ENCODE measurements at places on chromosomes 12 and 14.

DNA sequence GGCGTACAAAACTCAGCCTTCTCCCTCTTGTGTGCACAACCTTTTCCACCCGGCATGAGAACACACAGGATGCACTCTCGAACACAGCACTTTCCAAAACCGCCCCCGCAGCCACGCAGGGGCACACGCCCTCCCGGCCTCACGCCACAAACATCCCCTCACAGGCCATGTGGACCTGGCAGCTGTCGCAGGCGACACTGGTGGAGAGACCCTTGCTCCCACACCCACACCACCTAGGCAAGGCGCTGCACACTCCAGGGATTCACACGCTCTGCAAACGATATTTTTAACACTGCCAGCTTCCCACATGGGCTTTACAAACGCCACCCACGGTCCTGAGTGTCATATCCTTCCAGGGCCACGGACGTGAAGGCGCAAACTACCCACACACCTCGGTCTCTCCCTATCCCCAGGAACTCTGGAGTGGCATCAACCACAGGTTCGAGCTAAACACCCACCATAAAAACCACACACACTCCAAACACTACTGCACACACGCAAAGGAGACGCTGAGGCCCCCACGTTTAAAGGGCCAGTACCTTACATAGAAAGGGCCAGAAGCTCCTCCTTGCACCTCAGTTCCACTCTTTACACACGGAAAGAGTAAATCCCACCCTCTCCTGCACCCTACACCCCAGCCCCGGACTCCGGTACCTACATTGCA, 12.4 kb upstream of the ITGB7 start:
- no peak for DNase-seq

GRCh38 chr14:91693346-91693745, 38.5 kb downstream of the CATSPERB start:
- no peak for DNase-seq

DNA sequence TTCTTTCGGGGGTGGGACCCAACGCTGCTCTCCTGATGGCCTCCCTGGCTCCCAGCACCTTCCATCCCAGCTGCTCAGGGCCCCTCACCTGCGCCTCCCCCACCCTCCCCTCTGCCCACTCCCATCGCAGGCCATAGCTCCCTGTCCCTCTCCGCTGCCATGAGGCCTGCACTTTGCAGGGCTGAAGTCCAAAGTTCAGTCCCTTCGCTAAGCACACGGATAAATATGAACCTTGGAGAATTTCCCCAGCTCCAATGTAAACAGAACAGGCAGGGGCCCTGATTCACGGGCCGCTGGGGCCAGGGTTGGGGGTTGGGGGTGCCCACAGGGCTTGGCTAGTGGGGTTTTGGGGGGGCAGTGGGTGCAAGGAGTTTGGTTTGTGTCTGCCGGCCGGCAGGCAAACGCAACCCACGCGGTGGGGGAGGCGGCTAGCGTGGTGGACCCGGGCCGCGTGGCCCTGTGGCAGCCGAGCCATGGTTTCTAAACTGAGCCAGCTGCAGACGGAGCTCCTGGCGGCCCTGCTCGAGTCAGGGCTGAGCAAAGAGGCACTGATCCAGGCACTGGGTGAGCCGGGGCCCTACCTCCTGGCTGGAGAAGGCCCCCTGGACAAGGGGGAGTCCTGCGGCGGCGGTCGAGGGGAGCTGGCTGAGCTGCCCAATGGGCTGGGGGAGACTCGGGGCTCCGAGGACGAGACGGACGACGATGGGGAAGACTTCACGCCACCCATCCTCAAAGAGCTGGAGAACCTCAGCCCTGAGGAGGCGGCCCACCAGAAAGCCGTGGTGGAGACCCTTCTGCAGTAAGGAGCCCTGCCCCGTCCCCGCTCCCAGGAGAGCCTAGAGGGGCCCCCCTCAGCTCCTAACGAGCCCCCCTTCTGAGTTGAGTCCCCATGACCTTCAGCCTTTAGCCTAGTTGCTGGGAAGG, at the start of gene HNF1A:
HNF1A (plus strand) TSS at position 248 of the 924 bp plus-strand sequence; CDS start at position 474, 226 bp downstream.
- DNase-seq: no peak

GRCh38 chr12:7934889-7935492, 996 bp downstream of the SLC2A3 start:
- DNase-seq: peak; percentile 13

DNA sequence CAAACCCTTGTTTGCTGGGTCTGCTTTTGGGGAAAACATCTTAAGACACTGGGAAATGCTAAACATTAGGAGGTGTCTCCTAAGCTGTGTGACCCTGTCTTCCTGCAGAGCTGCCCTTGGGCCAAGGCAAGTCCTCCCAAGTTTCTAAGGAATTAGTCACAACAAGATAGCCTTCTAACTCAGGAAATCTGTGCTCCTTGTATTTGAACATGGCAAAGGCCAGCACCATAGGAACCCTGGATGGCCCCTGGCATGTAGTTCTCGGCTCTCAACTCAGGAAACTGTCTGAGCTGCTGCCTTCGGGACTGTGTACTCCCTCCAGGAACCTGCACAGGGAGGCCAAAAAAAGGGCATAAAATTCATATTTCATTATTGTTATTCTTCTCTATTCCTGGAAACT, 37.6 kb upstream of the LTBP2 start:
- DNase-seq: no peak

- no peak for DNase-seq
Measured at GRCh38 chr12:79444089-79444488, 246.7 kb downstream of the PAWR start.

- DNase-seq: no peak
Measured at GRCh38 chr12:54258201-54258681, 21.7 kb downstream of the CBX5 start.

DNA sequence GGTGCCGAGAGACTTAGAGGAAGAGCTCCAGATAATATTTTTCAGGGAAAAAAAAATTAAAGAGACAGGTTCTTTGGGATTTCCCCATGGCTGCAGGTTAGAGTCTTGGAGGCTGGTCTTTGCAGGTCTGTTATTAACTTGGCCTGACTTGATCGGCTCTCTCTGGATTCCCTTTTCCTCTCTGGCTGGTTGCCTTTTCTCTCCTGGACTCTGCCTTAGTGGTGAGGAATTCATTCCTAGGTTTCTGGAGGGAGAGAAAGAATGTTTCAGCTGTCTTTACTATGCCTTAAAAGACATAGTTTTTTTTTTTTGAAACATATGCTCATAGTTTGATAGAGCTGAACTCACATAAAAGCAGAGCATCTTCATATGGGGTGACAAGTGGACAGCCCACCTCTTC, 336.3 kb downstream of the BMP4 start:
- DNase-seq: no peak

DNA sequence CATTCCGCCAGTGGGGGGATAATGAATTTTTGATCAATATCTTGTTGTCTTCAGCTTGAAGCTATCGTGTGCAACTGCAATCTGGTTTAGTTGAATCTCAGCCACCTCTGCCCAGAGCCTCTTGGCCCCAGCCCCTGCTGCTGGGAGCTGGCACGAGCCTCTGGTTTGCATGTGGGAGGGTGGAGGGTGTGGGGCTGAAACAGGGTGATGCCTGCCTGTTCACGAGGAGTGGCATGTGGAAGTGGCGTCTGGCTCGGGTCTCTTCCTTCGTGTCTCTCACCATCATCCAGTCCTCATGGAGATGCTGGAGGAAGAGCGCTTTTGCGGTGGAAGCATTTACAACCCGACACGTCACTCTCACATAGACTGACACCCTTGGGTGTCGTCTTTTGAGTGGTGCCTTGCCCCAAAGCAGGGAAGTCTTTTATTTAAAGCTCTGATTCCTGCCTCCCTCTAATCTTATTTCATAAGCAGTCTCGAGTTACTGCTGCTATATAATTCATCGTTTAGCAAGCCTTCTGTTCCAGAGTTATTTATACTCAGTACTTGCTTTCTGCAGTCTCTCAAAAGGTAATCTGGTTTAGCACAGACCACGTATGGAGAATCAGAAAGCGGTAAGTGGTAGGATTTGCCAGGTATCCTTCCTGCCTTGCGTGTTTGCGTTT, 64.5 kb downstream of the AACS start:
- no peak for DNase-seq

DNA sequence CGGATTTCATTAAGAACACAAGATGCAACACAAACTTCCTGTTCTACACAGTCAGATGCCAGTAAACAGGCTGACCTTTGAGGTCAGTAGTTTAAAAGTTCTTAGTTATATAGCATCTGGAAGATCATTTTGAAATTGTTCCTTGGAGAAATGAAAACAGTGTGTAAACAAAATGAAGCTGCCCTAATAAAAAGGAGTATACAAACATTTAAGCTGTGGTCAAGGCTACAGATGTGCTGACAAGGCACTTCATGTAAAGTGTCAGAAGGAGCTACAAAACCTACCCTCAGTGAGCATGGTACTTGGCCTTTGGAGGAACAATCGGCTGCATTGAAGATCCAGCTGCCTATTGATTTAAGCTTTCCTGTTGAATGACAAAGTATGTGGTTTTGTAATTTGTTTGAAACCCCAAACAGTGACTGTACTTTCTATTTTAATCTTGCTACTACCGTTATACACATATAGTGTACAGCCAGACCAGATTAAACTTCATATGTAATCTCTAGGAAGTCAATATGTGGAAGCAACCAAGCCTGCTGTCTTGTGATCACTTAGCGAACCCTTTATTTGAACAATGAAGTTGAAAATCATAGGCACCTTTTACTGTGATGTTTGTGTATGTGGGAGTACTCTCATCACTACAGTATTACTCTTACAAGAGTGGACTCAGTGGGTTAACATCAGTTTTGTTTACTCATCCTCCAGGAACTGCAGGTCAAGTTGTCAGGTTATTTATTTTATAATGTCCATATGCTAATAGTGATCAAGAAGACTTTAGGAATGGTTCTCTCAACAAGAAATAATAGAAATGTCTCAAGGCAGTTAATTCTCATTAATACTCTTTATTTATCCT, 13.5 kb downstream of the PTGER2 start:
- DNase-seq: no peak

DNA sequence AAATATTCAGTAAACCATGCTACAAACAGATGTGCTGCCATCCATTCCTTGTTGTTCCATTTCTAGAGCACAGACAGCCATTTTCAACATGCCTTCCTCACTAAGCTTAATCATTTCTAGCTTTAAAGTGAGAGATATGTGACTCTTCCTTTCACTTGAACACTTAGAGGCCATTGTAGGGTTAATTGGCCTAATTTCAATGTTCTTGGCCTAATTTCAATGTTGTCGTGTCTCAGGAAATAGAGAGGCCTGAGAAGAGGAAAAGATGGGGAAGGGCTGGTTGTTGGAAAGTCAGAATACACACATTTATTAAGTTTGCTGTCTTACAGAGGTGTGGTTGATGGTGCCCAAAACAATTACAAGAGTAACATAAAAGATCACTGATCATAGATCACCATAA, 435.1 kb downstream of the ZFP36L1 start:
- no peak for DNase-seq

DNA sequence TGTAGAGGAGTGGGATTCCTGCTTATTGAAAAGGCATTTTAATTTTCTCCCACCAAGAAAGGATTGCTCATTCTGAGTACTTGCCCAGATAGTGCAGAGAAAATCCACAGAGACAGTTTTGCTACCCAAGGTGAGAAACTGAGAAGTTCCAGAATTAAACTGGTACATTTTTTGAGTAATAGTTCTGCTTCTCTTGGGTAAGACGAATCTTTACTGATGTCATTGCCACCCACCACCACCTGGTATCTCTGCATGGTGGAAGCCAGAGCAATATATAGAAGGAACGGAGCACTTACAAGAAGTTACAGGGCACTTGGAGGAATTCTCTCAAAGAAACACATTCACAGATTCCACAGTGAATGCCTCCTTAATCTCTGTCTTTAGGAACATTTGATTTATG, 20.7 kb upstream of the FRMD6 start:
- no peak for DNase-seq

- no peak for DNase-seq
Measured at GRCh38 chr12:93205361-93205760, 172.4 kb upstream of the NUDT4 start.

GRCh38 chr12:52428121-52428520, 6.0 kb downstream of the KRT75 start:
- DNase-seq: no peak

DNA sequence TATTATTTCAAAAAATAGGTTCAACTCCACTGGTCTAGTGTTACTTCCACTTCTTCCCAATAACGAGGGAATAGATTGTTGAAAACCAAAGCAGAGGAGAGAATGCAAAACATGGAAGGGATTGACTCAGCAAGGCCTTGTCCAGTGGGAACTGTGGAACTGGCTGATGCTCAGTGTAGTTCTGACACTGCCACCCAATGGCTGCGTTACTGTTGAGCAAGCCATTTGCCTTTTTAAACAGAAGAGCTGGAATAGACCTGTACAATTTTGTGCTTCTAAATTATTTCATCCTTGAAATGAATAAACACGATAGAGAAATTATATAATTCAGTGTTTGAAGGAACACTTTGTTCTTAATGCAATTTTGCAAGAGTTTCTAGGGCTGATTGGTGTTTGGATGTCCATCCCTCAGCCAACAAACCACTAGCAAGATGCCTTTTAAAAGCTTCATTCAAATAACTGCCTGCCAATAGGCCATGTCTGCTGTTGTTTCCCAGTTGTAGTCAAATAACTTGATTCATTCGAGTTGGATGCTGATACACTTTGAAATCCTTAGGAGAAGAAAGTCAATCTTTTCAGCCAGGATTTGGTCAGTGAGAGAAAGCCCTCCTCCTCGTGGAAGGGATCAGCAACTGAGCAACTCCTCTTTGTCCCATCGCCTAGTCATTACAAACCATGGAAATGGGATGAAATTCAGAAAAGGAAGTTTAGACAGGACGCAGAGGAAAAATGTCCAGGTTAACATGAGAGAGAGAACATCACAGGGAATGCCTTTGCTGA, 7.3 kb upstream of the MGP start:
- peak; percentile 49 for DNase-seq

- no peak for DNase-seq
Measured at GRCh38 chr12:130093380-130093779, 68.9 kb upstream of the FZD10 start.

DNA sequence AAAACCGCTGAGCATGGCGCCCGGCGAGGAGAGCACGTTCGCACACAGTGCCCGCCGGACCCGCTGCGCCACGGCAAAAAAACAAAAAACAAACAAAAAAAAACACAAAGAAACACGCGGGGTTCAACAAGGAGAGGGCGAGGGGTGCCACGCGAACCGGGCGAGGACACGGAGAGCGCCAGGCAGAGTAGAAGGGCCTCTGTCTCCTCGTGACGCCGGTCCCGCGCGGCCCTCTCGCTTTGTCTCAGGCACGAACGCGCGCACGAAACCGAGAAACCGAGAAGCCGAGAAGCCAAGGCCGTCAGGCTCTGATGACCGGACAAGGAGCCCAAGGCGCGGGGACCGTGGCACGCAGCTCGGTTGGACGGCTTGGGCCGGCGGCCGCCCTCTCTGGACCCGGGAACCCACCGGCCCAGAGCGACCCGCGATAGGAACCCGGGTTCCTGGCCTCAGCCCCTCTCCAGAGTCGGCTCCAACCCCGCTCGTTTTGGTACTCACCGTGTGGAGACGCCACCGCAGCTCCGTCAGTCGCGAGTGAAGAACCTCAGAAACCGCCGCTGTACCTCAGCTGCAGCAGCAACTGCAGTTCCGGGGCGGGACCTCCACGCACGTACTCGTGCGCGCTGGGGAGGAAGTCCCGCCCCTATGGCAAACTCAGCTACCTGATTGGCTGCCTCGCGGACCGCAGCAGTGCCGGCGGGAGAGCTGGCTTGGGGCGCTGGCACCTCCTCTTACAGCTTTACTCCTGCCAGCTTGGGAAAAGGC, at the start of the genes DDX24 and IFI27L1:
DDX24 (minus strand) TSS at position 582 of the 765 bp plus-strand sequence. CDS start 1,460 bp downstream, outside the sequence.
IFI27L1 (plus strand) TSS at position 690 of the 765 bp plus-strand sequence. CDS start 15,628 bp downstream, outside the sequence.
- DNase-seq: peak; percentile 96

- no peak for DNase-seq
Measured at GRCh38 chr14:54532111-54533012, 22.7 kb downstream of the CGRRF1 start.

Measured in WERI-Rb-1 (cell line).